ENCODE measurements at places on chromosomes 5 and 9.

GRCh38 chr5:79865579-79865978 is 125.5 kb downstream of the MTX3 start:
- DNase-seq, result no peak

- DNase-seq, result no peak
These were observed 104.7 kb downstream of the FOCAD start for GRCh38 chr9:20788526-20789451.

DNA sequence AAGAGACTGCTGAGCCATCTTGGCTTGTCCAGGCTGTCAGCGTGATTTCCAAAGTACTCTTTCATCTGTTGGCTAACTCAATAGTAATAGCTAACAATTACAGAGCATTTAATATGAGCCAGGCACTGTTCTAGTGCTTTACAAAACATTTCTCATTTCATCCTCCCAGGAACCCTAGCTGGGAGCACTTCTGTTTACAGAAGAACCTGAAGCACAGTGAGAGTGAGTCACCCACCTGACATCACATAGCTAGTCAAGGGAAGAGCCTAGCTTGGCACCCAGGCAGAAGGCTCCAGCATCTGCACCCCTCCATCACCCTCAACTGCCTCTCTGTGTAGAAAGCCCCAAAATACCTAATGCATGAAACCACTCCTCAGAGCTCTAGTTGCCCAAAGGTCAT is 57.5 kb upstream of the IQGAP2 start:
- no peak for DNase-seq

- DNase-seq, result no peak
These were observed 110.6 kb downstream of the PLCXD3 start for GRCh38 chr5:41399839-41400238.

- no peak for DNase-seq
These were observed 114.3 kb upstream of the IL12B start for GRCh38 chr5:159444441-159445082.

DNA sequence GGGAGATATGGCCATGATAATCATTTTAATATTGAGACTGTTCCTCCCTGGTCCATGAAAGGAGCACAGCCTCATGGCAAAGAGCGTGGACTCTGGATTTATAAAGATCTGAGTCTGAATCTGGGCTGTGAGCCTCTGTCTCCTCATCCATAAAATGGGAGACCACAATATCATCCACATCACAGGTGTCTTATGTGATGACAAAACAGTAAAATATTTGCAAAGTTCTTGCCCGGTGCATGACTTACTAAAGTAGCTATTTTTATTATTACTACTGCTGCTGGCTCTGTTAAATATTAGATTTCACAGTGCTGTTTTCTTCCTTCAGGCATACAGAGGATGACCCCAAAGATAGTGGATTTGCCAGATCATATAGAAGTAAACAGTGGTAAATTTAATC is 74.1 kb downstream of the TEK start:
- no peak for DNase-seq

DNA sequence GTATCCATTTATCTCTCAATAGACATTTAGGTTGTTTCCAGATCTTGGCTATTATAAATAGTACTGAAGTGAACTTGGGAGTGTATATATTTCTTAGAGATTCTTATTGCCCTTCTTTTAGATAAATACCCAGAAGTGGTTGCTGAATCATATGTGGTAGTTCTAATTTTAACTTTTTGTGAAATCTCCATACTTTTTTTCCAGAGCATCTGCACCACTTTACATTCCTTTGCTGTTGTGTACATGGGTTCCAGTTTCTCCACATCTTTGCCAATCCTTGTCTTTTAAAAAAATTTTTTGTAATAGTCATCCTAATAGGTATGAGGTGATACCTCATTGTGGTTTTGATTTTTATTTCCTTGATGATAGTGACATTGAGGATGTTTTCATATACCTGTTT is 303.7 kb downstream of the CCDC171 start:
- DNase-seq, result no peak

DNA sequence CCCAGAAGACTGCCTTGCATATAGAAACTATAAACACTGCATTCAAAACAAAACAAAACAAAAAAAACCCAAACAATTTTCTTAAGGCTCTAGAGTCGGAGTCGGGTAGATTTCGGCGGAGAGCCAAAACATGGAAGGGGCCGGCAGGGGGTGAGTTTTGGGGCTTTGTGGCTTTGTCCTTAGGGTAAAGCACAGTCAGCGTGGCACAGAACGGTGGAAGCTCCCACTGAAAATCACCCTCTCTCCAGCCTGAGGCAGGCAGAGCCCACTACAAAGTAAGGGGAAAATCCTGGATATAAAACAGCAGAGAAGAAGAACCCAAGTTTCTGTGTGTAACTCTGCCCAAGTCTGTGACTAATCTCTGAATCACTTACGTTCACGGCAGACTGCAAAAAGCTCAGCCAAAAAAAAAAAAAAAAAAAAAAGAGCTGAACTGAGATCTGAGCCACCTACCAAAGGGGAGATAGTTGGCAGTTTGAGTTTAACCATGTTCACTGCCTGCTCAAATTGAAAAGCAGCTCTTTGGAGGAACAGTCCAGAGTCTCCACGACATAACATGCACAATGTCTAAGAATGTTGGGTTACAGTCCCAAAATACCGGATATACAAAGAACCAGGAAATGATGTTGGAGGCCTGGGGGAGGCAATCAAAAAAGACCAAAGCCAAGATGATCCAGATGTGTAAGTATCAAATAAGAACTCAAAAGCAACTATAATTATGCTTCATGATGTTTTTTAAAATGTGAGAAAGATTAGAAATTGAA is 26.6 kb upstream of the OR2K2 start:
- DNase-seq, result no peak

GRCh38 chr9:108017671-108018070 is 528.1 kb upstream of the KLF4 start:
- no peak for DNase-seq

GRCh38 chr9:12141422-12141821 is 551.8 kb upstream of the TYRP1 start:
- no peak for DNase-seq

- no peak for DNase-seq
These were observed 126.3 kb upstream of the FOXD4L5 start for GRCh38 chr9:65411336-65411735.

GRCh38 chr5:89246252-89246651 is 363.3 kb upstream of the MEF2C start:
- DNase-seq, result no peak
